H9 (cell line): ENCODE measurements at places on chromosomes 3 and 15.

GRCh38 chr3:174439331-174440252 is 419.5 kb upstream of the NAALADL2 start:
- H3K27ac ChIP-seq, result no peak overlapping the region
- peak overlapping the region; percentile 76 for H3K4me3 ChIP-seq
- H3K27me3 ChIP-seq, result no peaks in the 10 kb centered on the region
- no peaks in the 10 kb centered on the region; the same call in 1 of the 2 replicates for H3K4me1 ChIP-seq

DNA sequence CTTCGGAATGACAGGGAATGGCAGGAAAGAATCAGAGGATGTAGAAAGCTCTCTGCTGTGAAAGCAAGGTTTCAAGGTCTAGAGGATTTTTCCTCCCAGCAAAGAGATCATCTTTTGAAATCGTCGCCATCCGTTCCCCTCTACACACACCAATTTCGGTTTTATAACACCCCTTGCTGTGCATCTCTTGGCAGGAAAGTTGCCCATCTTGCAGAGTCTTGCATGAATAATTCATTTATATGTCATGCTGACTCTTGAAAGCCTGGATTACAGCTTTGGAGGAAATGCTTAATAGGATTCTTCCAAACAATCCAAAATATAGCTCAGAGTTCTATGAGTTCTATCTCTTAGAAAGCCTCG is 262.7 kb downstream of the CHL1 start:
- H3K36me3 ChIP-seq, result no peaks in the 10 kb centered on the region
- H3K27ac ChIP-seq, result no peak overlapping the region
- DNase-seq, result no peak

DNA sequence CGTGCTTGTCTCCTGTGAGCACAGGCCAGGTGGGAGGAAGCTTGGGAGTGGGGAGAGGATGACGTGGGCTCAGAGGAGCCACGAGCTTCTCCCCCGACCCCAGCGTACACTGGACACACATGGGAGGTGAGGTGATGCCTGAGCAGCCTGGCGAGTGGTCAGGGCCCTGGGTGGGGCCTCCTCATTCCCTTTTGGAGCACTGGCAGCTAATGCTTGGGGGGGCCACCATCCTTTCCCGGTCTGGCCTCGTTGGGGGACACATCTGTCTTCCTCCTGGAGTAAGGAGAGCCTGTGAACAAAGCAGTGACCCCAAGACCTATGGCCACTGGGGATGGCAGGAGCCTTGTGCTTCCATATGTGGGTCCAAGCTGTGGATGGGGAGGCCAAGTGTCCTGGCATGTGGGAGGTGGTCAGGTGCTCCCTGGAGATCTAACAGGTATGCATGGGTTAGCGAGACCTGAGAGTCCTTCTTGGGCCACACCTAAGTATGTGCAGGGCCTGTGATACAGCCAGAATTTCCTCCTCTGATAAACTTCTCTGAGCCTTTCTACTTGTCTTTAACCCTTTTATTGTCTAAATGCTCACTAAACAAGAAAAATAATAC is 9.5 kb downstream of the KLF13 start:
- DNase-seq, result no peak
- no peaks in the 10 kb centered on the region for H3K36me3 ChIP-seq
- no peak overlapping the region for H3K4me3 ChIP-seq

GRCh38 chr3:161042023-161042501 is 63.1 kb downstream of the B3GALNT1 start:
- H3K27ac ChIP-seq, result no peak overlapping the region
- peaks cover 7% of the 10 kb centered on the region; the same call in 1 of the 2 replicates for H3K36me3 ChIP-seq
- no peak for DNase-seq
- no peaks in the 10 kb centered on the region for H3K27me3 ChIP-seq

GRCh38 chr3:119062892-119063291 is 28.2 kb upstream of the IGSF11 start:
- H3K4me1 ChIP-seq, result no peaks in the 10 kb centered on the region
- H3K27ac ChIP-seq, result no peak overlapping the region
- no peak for DNase-seq
- H3K4me3 ChIP-seq, result no peak overlapping the region
- no peaks in the 10 kb centered on the region for H3K36me3 ChIP-seq
- no peaks in the 10 kb centered on the region for H3K27me3 ChIP-seq

- H3K27me3 ChIP-seq, result no peaks in the 10 kb centered on the region
- no peak overlapping the region for H3K4me3 ChIP-seq
- H3K27ac ChIP-seq, result no peak overlapping the region
- no peaks in the 10 kb centered on the region for H3K36me3 ChIP-seq
- peak; percentile 64 for DNase-seq
- no peaks in the 10 kb centered on the region for H3K4me1 ChIP-seq
Measured at GRCh38 chr15:57340682-57341259, 35.5 kb upstream of the CGNL1 start.

DNA sequence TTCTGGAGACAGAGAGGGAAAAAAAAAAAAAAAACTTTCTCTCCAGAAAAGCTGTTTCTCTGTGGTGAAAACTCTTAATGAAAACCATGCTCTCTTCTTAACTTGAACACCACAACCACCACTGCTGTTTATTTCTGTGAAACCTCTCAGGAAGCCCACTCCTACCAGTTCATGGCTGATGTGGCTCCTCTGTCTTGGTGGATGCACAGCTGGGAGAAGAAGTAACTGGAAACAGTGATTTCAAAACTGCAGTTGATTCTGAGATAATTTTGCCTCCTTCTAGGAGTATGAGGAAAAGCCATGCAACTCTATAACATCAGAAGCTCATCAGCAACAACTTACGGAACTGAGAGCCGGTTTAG is 40.2 kb upstream of the PYGO1 start:
- no peaks in the 10 kb centered on the region for H3K27me3 ChIP-seq
- H3K4me1 ChIP-seq, result no peaks in the 10 kb centered on the region
- H3K27ac ChIP-seq, result no peak overlapping the region

GRCh38 chr15:77016321-77016695 is 21.4 kb downstream of the PSTPIP1 start:
- H3K27ac ChIP-seq, result no peak overlapping the region
- no peaks in the 10 kb centered on the region for H3K36me3 ChIP-seq
- no peaks in the 10 kb centered on the region for H3K4me1 ChIP-seq
- H3K4me3 ChIP-seq, result no peak overlapping the region

GRCh38 chr15:70873232-70874054 is 18.8 kb downstream of the THAP10 start:
- peaks cover 12% of the 10 kb centered on the region for H3K36me3 ChIP-seq
- H3K27me3 ChIP-seq, result no peaks in the 10 kb centered on the region
- no peaks in the 10 kb centered on the region for H3K4me1 ChIP-seq
- no peak for DNase-seq

- no peak overlapping the region for H3K4me3 ChIP-seq
- H3K27me3 ChIP-seq, result no peaks in the 10 kb centered on the region
- no peaks in the 10 kb centered on the region for H3K36me3 ChIP-seq
- peaks cover 2% of the 10 kb centered on the region; the same call in 1 of the 2 replicates for H3K4me1 ChIP-seq
Measured at GRCh38 chr3:141009496-141009895, 41.7 kb upstream of the SPSB4 start.

DNA sequence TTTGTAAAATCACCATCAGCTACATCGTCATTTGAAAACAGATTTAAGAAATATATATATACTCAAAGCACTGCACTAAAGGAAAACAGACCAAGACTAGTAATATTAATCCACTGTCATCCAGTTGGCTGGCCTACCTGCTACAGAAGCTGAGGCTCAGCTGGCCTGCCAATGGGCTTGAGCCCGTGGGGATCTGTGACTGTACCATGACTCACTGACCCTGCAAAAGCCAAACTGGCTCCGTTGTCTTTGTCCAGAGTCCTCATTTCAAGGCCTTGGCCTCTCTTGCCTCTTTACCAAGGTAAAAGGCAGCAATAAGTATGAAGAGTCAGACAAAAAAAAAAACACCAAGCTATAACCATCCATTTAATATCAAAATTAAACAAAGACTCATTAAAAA is 463.5 kb upstream of the RASGRP1 start:
- no peak overlapping the region for H3K4me3 ChIP-seq
- DNase-seq, result no peak
- H3K27me3 ChIP-seq, result no peaks in the 10 kb centered on the region
- H3K27ac ChIP-seq, result no peak overlapping the region
- H3K36me3 ChIP-seq, result no peaks in the 10 kb centered on the region

- peaks cover 5% of the 10 kb centered on the region; the same call in 1 of the 2 replicates for H3K4me1 ChIP-seq
- peak overlapping the region; percentile 67; the same call in 2 of the 3 replicates for H3K4me3 ChIP-seq
- H3K27ac ChIP-seq, result no peak overlapping the region
- no peaks in the 10 kb centered on the region; the same call in 1 of the 2 replicates for H3K27me3 ChIP-seq
Measured at GRCh38 chr15:101615414-101615985, 36.7 kb downstream of the TM2D3 start.

- H3K27me3 ChIP-seq, result no peaks in the 10 kb centered on the region
- H3K4me1 ChIP-seq, result no peaks in the 10 kb centered on the region
- peaks cover 48% of the 10 kb centered on the region for H3K36me3 ChIP-seq
- no peak overlapping the region for H3K27ac ChIP-seq
Measured at GRCh38 chr3:51283421-51283820, 101.7 kb upstream of the MANF start.

GRCh38 chr15:64017082-64017588 is 29.1 kb downstream of the DAPK2 start:
- no peaks in the 10 kb centered on the region for H3K36me3 ChIP-seq
- H3K4me3 ChIP-seq, result no peak overlapping the region
- no peak overlapping the region for H3K27ac ChIP-seq

DNA sequence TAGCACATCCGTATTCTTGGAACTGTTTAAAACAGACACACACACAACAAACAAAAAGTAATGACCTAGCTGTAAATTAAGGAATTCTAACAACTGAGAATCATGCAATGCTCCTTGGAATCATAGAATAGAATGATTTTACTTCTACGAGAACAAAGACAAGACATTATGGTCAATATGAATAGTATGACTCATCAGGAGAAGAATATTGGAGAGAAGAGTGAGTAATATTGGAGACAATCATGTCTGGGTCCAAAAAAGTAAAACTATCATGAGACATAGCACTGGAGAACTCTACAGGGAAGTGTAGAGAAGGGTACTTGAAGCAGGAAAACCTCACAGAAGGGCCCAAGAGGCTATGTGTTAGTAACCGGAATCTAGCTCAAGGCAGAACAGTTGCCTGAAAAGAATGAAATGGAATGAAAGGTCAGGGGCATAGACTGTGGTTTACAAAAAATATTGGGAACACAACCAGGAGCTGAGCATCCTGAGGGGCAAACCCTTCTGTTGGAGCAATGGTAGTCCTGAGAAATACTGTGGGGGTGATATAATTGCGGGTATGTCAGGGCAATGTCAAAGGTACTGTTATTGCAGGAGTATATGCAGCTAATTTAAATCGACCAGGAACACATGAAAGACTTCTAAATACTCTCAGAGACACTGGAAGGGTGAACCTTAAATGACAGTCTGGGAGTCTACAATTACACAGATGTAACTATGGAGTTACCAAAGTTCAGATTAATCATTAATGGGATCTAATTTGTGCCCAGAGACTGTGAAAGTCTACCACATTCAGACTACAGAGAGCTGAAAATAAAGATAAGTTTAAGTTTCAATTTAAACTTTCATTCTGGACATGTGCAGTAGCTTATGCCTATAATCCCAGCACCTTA is 201.2 kb downstream of the BCHE start:
- H3K27ac ChIP-seq, result no peak overlapping the region
- DNase-seq, result no peak
- peaks cover 2% of the 10 kb centered on the region; the same call in 1 of the 3 replicates for H3K36me3 ChIP-seq
- H3K27me3 ChIP-seq, result no peaks in the 10 kb centered on the region
- H3K4me3 ChIP-seq, result no peak overlapping the region

DNA sequence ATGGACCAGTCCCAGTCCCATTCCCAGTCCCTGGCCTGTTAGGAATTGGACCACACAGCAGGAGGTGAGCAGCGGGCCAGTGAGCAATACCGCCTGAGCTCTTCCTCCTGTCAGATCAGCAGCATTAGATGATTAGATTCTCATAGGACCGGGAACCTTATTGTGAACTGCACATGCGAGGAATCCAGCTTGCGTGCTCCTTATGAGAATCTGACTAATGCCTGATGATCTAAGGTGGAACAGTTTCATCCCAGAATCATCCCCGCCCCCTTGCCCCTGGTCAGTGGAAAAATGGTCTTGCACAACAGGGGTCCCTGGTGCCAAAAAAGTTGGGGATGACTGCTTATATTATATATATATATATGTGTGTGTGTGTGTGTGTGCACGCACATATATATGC is 63.1 kb downstream of the IFT57 start:
- H3K36me3 ChIP-seq, result no peaks in the 10 kb centered on the region
- no peaks in the 10 kb centered on the region for H3K27me3 ChIP-seq
- H3K4me1 ChIP-seq, result no peaks in the 10 kb centered on the region
- no peak overlapping the region for H3K27ac ChIP-seq
- no peak for DNase-seq

DNA sequence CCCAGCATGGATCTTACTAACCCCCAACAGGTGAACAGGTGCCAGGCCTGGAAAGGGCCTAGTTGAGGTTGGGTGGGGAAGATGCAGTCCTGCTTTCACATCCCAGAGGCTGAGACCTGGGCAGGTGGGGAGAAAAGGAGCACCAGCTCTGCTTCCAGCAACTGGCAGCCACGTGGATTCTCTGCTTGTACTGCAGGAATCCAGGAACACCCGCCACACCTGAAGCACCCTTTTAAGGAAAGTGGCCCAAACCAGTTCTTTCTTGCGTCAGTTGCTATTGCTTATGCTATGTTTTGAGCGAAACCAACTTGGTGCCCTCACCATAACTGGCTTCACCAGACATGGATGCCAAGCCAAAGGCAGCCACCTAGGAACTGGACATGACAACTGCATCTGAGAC is 28.1 kb upstream of the NEO1 start:
- no peak for DNase-seq
- H3K27ac ChIP-seq, result no peak overlapping the region
- no peaks in the 10 kb centered on the region for H3K36me3 ChIP-seq

- no peaks in the 10 kb centered on the region for H3K4me1 ChIP-seq
- DNase-seq, result no peak
- H3K27ac ChIP-seq, result no peak overlapping the region
- H3K36me3 ChIP-seq, result no peaks in the 10 kb centered on the region
- H3K27me3 ChIP-seq, result no peaks in the 10 kb centered on the region
Measured at GRCh38 chr3:159825216-159825854, 163.3 kb upstream of the IL12A start.

- no peaks in the 10 kb centered on the region for H3K4me1 ChIP-seq
- no peaks in the 10 kb centered on the region; the same call in 1 of the 2 replicates for H3K27me3 ChIP-seq
- H3K27ac ChIP-seq, result no peak overlapping the region
- peak overlapping the region; percentile 85 for H3K4me3 ChIP-seq
- no peak for DNase-seq
Measured at GRCh38 chr3:23202203-23202920, 765 bp upstream of the UBE2E2 start.

GRCh38 chr3:116947148-116947547 is 237.6 kb downstream of the TUSC7 start:
- no peak overlapping the region for H3K27ac ChIP-seq
- H3K27me3 ChIP-seq, result no peaks in the 10 kb centered on the region
- H3K4me1 ChIP-seq, result no peaks in the 10 kb centered on the region

DNA sequence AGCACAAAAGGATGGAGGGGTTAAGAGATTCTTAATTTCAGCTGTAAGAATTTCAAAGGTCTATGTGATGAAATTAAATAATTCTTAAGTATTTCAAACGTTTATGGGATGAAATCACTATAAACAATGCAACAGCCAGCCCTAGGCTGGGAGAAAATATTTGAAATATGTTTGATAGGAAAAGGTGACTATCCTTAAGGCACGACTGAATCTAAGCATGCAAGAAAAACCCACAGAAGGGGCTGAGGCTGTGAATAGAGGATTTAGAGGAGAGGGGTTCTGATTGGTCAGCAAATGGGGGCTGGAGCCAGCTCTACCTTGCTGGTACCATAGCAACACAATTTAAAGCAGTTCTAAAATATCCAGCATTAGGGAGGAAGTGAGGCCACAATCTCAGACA is 220.8 kb upstream of the ATP10A start:
- no peak overlapping the region for H3K4me3 ChIP-seq
- no peaks in the 10 kb centered on the region; the same call in 1 of the 2 replicates for H3K27me3 ChIP-seq
- no peaks in the 10 kb centered on the region; the same call in 1 of the 3 replicates for H3K36me3 ChIP-seq
